ENCODE measurements at places on chromosomes 5 and 9.

DNA sequence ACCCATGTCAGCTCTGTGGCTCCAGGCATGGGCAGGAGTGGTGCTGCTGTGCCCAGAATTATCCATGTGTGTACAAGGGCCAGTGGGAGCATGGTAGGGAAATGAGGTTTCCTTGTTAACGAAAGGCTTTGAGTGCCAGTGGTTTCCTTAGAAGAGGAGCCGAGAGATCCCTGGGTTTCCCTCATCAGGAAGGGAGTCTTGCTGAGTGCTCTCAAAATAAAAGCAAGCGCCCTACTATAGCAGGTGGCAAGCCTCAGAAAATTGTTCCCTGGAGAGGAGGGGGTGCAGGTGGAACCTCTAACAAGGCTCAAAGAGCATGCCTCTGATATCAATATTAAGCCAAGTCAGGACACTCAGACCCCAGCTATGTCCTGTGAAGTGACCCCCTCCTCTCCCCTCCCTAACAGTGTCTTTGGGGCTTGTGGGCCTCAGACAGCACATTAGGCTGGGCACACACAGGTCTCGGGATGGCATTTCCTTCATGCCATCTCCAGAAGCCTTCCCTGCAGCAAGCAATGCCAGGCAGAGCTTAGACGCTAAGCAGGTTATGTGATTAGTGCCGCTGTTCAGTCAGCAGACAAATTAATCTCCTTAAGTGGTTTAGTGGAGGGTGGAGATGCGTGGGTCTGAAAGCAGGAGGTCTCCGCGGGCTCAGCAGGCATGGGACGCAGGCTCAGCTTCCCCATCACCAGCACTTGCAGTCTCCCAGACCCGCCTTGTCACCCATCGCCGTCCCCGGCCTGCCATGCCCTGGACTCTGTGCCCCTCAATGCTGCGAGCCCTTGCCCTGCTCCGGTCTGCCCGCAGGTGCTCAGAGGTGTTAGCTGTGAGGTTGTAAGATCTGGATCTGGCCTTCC is 60.0 kb upstream of the RARS1 start:
- peak; percentile 67 for DNase-seq

GRCh38 chr5:172505845-172506244 is 51.5 kb upstream of the SH3PXD2B start:
- no peak for DNase-seq

GRCh38 chr5:132883261-132883834 is 9.9 kb downstream of the LEAP2 start:
- DNase-seq, result peak; percentile 27

GRCh38 chr5:142164315-142164714 is 55.7 kb downstream of the NDFIP1 start:
- DNase-seq, result no peak

GRCh38 chr9:127509261-127509954 is 58.1 kb downstream of the LRSAM1 start:
- no peak for DNase-seq

- DNase-seq, result no peak
Measured at GRCh38 chr5:13611604-13612003, 332.9 kb downstream of the DNAH5 start.

GRCh38 chr5:116265471-116265870 is 180.6 kb downstream of the COMMD10 start:
- DNase-seq, result no peak

- DNase-seq, result no peak
Measured at GRCh38 chr9:78267889-78268288, 29.0 kb upstream of the PSAT1 start.

DNA sequence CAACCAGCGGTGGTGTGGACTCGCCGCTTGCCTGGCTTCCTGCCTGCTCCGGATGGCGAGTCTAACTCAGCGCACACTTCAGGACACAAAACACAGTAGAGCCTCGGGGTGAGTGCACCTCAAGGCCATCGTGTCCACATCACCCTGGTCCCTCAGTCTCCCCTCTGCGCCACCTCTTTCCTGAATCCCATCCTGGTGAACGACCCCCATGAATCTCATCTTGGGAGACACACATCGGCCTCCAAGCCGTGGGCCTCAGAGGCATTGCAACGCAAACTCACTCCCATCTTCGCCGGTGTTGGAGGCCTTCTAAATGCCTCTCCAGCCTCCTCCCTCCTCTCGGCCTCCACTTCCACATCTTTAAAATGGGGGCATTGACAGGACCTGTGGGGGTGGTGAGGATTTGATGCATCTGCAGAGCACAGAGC is 124.3 kb downstream of the COL23A1 start:
- DNase-seq, result no peak

- DNase-seq, result no peak
Measured at GRCh38 chr9:83971485-83971884, 8.5 kb downstream of the HNRNPK start.

DNA sequence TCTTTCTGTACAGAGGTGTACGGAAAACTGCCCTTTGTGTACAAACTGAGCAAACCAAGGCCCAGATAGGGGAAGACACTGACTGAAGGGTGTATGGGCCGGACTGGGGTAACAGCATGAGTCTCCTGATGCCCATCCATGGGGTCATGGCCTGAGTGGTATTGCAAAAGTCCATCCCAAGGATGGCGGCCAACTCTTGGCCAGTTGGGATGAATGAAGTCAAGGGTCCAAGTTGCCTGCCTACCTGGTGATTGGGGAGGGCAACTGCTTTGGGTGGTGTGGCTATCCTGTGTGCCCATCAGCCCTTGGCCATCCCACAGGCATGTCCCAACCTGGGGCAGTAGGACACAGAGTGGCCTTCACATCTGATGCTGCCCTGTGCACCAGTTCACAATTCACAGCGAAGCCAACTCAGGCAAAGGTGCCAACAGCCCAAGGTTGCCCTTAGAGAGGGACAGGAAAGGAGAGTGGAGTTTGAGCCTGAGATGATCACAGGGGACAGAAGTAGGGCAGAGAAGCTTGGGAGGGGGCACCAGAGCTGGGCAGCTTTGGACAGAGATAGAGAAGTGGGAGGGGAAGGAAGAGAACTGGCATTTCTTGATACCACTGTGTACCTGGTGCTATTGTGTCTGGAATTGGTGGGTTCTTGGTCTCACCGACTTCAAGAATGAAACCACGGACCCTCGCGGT is 46.6 kb downstream of the COL15A1 start:
- no peak for DNase-seq

DNA sequence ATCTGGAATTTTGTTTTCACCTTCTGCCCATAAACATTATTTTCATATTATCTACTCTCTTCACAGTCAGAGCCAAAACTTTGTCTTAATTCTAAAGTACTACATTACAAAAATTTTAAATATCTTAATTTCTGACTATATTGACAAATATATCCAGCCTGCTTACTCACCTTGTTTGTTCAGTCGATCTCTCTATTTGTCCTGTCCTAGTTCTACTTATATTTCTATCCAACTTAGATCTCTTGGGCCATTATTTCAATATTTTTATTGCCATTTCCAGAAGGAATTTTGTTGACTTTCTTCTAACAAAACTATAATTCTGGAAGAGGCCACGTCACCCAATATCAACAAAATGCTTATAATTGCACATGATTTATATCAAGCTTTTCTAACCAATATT is 652.8 kb upstream of the CTNND2 start:
- DNase-seq, result no peak

- no peak for DNase-seq
Measured at GRCh38 chr9:79731171-79731890, 159.6 kb downstream of the TLE4 start.

Measured in DMS79 (cell line).